ENCODE measurements at places on chromosomes 5 and 9.

GRCh38 chr5:115898656-115899055 lies 56.9 kb downstream of the AP3S1 start:
- DNase-seq, result no peak

- no peak for DNase-seq
These were observed 1.3 kb upstream of the RNU6ATAC start for GRCh38 chr9:134165357-134166315.

DNA sequence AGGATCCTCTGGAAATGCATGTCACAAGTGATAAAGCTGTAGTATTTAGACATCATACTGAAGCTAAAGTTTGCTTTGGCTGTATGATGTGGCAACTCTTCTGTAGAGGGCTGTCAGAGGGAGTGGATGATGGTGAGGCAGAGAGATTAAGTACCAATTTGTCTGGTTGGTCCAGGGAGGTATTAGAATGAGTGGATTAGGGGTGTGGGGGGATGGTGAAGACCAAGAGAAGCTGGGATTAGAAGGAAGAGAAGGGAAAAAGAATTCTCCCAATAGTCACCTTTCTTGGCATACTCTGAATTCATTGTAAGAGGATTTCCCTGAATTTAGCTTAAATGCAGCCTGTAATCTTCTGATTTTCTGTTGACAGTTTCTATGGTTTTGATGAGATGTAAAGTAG lies 3.6 kb downstream of the PCDHAC2 start:
- no peak for DNase-seq

DNA sequence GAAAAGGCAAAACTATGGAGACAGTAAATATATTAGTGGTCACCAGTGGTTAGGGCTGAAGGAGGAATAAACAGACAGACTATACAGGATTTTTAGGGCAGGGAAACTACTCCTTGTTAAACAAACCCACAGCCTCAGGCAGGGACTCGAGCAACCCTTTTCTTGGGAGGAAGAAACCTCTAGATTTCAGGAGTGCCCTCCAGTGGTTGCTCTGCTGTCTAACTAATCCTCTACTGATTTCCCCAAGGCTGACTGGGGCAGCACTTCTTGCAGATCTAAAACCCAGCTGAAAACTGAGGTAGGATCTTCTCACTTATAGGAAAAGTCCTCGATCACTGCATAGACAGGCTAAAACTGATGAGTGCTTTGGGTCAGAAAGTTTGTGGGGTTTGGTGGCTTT lies 176.8 kb downstream of the ISOC1 start:
- DNase-seq, result peak; percentile 10

DNA sequence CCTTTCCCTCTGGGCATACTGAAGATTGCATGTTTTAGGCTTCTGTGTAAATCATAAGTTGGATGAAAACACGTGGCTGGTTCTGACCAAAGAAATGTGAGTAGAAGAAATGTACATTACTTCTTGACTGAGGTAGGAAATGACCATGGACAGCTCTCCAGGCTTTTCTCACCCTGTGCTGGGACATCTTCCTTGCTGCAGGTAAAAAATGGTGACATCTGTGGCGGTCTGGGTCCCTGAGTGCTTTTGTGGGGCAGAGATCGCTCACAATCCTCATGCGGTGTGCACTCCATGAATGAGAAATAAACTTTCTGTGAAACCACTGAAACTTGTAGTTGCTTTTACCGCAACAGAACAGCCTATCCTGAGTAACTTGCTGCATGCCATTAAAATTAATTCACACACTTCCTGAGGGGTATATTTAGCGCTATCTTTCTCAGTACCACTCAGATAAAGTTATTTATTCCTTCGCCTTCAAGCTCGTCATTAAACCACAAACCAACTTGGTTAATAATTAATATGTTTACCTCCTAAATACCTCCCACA lies 730.4 kb downstream of the EFNA5 start:
- DNase-seq, result no peak

GRCh38 chr5:173108914-173109313 lies 35.4 kb upstream of the BNIP1 start:
- no peak for DNase-seq

GRCh38 chr5:14917719-14918118 lies 46.1 kb upstream of the ANKH start:
- no peak for DNase-seq

GRCh38 chr5:150999704-151000442 lies 20.5 kb upstream of the GPX3 start:
- DNase-seq, result peak; percentile 72

All from COR-L47 (cell line).